Activated naive CD8-positive, alpha-beta T cell treated with anti-CD3 and anti-CD28 coated beads for 36 hours (primary cell): ENCODE measurements at places on chromosomes 13 and 19.

DNA sequence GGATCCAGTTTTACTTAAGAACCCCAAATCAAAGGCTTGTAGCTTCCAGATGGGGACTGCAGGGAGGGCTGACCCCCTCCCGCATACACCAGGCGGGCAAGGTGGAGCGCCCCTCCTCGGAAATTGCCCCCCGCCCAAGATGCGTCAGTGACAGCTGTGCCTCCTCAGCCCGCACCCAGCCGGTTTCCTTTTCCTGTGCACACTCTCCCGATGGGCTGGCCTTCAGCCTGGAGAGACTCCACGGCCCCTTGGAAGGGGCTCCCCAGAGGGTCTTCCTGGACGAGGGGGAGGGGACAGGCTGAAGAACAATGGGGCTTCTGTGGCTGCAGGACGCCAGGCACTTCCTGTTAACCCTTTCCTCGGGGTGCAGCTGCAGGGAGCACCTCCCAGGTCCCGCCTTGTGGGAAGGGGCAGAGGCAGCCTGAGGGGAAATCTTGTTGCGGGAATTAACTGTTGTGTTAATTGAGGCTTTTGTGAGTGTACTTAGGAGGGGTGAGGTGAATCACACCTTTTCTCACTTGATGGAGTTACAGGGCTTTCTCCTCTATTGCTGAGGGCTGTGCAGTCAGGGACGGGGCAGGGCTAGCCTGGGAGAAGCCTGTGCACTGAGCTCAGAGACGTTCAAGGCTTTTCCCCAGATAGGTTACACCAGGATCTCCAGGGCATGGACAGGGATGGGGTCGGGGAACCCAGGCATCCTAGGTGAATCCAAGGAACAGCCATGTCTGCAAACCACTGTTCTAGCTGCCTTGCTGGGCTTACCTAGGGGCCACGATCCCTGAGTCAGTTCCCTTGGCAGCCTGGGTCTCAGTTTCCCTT lies 14.3 kb downstream of the IER2 start:
- DNase-seq, result no peak

DNA sequence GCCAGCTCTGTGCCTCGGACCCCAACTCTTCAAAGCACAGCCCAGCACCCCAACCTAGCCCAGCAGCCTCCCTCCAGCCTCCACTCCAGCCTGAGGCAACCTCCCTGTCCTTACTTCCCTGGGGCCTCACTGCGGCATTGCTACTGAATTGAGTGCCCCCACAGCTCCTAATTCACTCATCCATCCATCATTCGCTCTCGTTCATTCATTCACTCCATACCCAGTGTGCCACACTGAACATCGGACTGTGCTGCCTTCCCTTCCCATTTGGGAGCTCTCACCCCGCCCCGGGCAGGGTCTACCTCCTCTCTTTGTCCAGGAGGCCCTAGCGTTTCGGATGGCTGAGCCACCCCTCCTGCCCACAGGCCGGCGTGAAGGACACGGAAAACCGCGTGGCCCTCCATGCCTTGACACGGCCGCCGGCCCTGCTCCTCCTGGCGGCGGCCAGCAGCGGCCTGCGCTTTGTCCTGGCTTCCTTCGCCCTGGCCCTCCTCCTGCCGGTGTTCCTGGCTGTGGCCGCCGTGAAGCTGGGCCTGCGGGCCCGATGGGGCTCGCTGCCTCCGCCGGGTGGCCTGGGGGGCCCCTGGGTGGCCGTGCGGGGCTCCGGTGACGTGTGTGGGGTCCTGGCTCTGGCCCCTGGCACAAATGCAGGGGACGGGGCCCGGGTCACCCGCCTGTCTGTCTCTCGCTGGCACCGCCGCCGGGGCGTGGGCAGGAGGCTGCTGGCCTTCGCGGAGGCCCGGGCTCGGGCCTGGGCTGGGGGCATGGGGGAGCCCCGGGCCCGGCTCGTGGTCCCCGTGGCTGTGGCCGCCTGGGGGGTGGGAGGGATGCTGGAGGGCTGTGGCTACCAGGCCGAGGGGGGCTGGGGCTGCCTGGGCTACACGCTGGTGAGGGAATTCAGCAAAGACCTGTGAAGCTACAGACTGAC lies 1.3 kb downstream of the NAT14 start:
- no peak for DNase-seq

DNA sequence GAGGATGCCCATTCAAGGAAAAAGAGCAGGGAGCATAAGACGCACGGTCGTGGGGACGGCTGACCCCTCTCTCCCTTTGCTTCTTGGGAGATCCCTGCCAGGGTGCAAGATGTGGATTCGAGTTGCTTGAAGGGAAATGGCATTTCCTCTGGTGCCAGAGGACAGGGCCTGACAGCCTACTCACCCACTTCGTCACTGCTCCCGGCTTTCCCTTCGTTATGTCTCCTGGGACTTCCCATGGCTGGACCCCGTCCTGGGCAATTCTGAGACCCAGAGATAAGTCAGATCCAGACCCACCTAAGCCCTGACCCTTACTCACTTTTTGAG lies 1.2 kb downstream of the TBC1D17 start:
- DNase-seq, result no peak

DNA sequence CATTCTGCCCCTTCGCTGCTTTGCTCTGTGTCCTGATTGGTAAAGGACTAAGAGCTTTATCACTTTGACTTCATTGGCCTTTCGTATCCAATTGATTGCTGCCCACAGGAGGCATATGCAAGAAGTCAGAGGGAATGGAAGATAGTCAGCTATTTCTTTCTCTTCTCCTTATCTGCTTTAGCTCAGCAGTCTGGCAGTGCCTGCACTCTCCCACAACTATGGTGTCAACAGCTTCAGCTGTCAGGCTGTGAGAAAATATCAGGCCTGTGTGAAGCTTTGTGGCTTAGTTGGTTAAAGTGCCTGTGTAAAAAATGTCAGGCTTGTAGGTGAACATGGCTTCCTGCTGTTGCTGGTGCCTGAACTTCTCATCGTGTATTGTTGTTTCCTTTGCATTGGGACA lies 243.0 kb downstream of the PCDH17 start:
- no peak for DNase-seq

DNA sequence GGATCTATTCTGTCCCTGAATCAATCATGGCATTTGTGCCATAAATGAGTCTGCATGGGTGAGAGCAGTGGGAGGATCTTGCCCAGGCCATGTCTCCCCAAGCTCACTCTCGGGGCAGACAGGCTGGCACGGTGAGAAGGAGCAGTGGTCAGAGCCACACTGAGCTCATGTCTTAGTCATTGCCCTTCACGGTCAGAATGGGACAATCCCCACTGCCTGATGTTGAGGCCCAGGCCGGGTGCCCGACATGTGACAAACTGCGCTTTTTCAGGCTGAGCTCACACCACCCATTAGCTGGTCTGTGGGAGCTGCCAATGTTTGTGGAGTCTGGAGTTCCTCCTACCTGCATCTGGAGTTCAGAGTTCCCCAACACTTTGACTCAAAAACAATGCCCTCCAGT lies 481.9 kb downstream of the COG6 start:
- no peak for DNase-seq

DNA sequence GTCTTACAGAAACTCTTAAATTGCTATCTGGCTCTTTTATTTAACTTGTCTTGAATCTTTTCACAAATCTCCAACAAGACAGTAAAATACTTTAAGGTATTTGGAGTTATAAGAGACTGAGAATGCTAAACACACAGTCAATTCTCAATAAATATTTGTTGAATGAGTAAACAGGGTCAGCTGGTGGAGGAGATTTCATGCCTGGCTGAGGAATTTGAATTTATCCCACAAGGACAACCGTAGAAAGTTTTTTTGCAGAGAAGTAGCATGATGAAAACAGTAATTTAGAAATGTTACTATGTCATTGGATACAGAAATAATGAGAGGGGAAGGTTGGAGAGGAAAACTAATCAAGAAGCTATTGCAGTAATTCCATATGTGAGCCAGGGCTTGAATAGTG lies 1223.7 kb downstream of the PCDH17 start:
- DNase-seq, result no peak

DNA sequence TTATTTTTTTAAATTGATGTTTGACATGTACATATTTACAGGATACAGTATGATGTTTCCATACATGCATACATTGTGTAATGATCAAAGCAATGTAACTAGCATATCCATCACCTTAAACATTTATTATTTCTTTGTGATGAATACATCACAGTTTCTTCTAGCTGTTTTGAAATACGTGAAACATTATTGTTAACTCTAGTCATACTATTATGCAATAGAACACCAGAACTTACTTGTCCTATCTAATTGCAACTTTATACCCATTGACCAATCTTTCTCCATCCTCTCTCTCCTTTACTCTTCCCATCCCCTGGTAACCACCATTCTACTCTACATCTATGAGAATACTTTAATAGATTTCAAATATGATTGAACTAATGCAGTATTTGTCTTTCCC lies 1942.7 kb downstream of the PCDH9 start:
- no peak for DNase-seq

DNA sequence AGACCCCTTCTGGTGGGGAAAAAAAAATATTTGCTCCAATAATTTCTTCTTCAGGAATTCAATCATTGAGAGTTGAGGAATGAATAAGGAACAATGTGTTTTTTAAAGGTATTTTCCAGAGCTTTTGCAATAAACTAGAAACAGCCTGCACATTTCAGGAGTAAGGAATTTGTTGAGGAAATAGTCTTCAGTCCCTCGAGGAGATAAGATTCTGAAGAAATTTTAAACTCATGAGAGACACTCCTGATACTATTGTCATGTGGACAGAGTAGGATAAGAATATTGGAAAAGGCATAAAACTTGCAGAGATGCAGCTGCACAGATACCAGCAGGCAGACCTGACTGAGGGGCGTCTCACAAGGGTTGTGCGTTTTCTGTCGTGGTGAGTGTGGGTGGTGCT lies 36.6 kb downstream of the COMP start:
- DNase-seq, result no peak

DNA sequence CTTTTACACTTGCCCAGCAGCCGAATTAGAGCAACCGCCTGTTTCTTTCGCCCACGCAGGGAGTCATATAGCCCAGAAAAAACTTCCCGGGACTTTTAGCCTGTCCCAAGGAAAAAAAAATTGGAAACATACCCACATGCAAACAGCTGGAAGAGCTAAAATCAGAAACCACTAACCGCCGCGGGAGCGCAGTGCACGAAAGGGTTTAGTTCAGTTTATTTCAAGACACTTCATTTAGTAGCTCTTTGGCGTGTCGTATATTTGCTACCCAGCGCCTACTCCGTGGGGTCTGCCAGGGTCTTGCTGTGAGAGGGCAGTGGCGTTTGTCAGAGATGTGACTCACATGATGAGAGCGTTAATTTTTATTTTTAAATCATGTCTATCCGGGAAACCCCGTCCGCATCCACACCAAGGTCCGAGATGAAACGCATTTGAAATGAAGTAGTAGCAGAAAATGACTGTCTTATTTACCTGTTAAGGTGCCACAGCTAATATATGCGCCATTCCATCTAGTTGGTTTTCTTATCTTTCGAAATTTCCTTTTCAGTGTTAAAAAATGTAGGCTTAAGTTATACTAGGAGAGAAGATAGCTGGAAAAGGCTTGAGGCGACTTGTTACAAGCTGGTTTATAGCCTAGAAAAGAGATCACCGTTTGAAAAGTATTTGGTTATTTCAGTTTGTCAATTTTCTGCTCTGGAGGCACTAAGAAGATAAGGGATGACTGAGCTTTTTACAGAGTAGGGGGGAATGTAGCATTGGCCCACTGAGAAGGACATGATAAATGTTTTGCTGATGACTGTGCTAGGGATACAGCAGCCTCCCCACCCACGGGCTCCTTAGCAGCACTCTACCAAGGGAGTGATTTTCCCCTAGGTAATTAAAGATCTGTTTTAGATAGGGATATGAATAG lies 1.7 kb downstream of the KLF5 start:
- DNase-seq, result no peak

GRCh38 chr19:38819231-38819920 lies 6.6 kb upstream of the LGALS4 start:
- no peak for DNase-seq

GRCh38 chr19:55441692-55442321 lies 1.3 kb downstream of the SHISA7 start:
- no peak for DNase-seq

DNA sequence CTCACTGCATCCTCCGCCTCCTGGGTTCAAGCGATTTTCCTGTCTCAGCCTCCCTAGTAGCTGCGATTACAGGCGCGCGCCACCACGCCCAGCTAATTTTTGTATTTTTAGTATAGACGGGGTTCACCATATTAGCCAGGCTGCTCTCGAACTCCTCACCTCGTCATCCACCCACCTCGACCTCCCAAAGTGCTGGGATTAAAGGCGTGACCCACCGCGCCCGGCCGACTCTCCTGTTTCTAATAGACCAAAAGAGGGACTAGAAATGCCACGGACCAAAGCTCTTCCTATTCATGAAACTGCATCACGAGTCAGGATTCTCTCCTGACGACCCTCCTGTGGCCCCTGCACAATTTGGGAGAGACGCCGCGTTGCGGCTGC lies 563 bp downstream of the ZNF43 start:
- DNase-seq, result no peak

DNA sequence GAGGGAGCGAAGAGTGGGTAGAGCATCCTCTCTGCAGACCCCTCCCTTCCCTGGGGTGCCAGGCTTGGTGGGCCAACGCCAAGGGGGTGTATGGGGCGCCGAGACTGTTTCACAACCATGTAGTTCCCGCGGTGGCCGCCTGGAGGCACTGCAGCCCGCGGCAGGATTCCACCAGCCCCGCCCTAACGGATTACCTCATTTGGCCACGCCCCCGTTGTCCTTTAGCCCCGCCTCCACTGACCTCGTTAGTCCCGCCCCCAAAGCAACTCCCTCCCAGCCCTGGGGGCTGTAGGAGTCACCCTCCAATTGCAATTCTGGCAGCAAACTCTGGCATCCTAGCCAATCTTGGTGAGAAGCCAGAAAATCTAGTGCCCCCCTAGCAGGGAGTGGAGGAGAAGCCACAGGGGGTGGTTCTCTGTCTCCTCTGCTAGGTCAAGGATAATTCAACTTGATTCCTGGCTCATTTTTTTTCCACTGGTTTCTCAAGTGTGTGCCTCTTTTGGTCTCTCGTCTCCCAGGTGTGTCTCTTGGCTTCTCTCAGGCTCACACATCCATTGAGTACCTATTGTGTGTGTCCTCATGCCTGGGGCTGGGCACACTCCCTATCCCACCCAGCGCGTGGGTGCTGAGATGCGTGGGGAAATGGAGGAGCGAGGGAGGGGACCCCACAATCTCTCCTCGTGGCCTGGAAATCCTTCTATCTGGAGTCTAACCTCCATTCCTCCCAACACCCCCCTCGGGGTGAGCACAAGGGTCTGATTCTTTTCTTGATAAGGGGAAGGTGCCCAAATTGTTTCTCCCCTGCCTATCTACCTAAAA lies 2.0 kb downstream of the OLFM2 start:
- peak; percentile 82 for DNase-seq

DNA sequence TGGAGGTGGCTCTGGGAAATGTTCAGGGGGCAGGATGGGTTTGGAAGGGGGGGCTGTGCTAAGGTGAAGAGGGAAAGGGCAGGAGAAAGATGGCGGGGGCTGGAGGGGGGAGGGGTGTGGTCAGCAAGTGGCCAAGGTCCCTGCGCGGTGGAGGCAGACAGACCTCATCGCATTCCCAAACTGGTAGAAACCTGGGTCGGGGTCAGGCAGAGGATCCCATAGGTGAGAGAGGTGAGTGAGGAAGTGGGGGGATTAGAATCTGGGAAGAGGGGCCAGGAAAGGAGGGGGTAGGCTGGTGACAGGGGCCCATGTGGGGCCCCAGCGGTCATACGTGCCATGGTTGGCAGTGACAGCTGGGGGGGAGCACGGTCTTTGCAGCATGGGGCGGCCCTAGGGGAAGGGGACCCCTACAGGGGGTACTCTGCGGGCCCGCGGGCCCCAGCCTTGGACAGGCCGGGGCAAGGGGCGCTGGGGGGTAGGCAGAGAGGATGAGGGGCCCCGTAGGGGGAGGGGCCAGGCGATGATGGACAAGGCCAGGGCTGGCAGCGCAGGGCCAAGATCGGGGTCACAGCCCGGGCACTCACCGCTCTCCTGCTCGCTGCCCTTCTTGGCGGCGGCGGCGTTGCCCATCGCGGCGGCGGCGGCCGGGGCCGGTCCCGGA lies 514 bp downstream of the PRKACA start:
- DNase-seq, result no peak
